Breast epithelium (tissue), 4 donors: ENCODE measurements at places on chromosomes 12 and 14. TPM values are rescaled to one million over a fixed set of nuclear protein-coding genes. Genes with fewer than 3 reads are reported as not detected.

GRCh38 chr12:46549527-46550265 lies 177.1 kb upstream of the SLC38A2 start:
- no peak overlapping the region for H3K4me3 ChIP-seq
- no peaks in the 10 kb centered on the region for H3K4me1 ChIP-seq
- no peak for DNase-seq
- no peaks in the 10 kb centered on the region for H3K36me3 ChIP-seq
- H3K27me3 ChIP-seq = no peaks in the 10 kb centered on the region
- no peak overlapping the region for H3K27ac ChIP-seq

GRCh38 chr12:50101663-50102062 lies 2.1 kb upstream of the GPD1 start:
- H3K4me3 ChIP-seq = no peak overlapping the region
- peaks cover 11% of the 10 kb centered on the region for H3K4me1 ChIP-seq
- H3K36me3 ChIP-seq = peaks cover 4% of the 10 kb centered on the region
- no peak for DNase-seq
- H3K27ac ChIP-seq = no peak overlapping the region

DNA sequence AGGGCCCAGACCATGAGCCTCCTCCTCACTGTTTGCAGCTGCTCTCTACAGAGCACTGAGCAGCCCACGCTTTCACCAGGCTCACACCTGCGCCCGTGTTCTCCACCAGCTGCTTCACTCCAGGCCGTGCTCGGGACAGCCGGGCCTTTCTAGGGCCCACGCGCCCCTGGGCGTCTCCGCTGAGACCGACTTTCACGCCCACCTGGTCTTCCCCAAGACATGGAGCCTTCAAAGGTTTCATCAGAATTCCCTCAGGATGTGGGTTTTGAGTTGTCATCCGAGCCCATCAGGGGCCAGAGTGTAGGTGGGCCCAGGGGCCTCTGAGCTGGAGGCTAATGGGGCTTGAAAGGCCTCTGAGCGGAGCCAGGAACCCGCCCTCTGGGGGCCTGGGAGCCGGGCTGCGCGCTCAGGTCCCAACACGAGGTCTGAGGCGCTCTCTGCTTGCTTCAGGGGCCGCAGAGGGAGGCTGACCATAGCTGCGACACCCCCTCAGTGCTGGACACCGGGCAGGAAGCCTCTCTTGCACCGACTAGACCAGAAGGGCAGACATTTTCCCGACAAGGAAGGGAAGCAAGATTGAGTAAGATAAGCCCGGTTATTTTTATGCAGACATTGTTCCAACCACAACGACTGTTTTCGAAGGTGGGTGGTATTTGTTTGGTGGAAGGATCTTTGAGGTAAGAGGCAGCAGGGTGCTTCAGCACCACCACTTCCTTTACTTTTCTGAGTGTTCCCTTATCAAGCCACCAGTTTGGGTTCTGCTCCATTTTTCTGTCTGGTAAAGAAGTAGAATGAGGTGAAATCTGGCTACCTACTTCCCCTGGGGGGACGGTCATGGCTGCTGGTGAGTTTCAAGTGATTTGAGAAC lies 125.0 kb upstream of the FUT8 start:
- H3K27ac ChIP-seq = no peak overlapping the region
- H3K36me3 ChIP-seq = no peaks in the 10 kb centered on the region
- H3K4me1 ChIP-seq = no peaks in the 10 kb centered on the region
- DNase-seq = no peak
- H3K27me3 ChIP-seq = no peaks in the 10 kb centered on the region
- no peak overlapping the region for H3K4me3 ChIP-seq

GRCh38 chr14:56608689-56609088 lies 29.1 kb downstream of the TMEM260 start:
- DNase-seq = no peak
- H3K4me1 ChIP-seq = no peaks in the 10 kb centered on the region
- H3K27ac ChIP-seq = no peak overlapping the region
- H3K36me3 ChIP-seq = peaks cover 4% of the 10 kb centered on the region
- no peaks in the 10 kb centered on the region for H3K27me3 ChIP-seq

- no peaks in the 10 kb centered on the region for H3K27me3 ChIP-seq
- H3K4me3 ChIP-seq = no peak overlapping the region
- H3K27ac ChIP-seq = no peak overlapping the region
- H3K4me1 ChIP-seq = peaks cover 6% of the 10 kb centered on the region
- DNase-seq = no peak
Observed at GRCh38 chr14:92325835-92326234, 2.9 kb downstream of the SLC24A4 start.

DNA sequence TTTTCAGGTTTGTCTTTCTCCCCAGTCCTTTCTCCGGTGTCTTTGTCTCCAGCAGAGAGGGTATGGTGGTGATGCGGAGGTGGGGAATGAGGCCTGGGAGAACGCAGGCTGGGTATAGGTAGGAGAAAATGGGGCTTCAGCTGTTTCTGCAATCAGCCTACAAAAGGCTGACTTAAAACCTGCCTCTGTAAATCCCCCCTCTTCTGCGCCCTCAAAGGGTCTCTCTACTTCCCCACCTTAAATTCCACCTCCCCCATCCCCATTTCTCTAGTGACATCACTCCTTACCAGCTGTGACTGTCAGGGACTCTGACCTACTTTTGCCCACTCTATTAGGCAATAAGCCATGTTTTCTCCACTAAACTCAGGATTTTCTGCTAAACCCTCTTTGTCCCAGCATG lies 8.1 kb upstream of the RIMKLB start:
- DNase-seq = no peak
- no peaks in the 10 kb centered on the region for H3K27me3 ChIP-seq
- peaks cover 10% of the 10 kb centered on the region for H3K4me1 ChIP-seq

GRCh38 chr12:109093022-109093918 lies at the start of gene ALKBH2:
ALKBH2 (minus strand) TSS chr12:109093472; CDS start chr12:109092786, 686 bp downstream.
- peak within 1 kb of the TSS; percentile 85 for H3K27ac ChIP-seq
- H3K4me3 ChIP-seq = peak within 1 kb of the TSS; percentile 72
- H3K27me3 ChIP-seq = no peaks in the 10 kb centered on the region
- H3K4me1 ChIP-seq = peaks cover 5% of the 10 kb centered on the region

DNA sequence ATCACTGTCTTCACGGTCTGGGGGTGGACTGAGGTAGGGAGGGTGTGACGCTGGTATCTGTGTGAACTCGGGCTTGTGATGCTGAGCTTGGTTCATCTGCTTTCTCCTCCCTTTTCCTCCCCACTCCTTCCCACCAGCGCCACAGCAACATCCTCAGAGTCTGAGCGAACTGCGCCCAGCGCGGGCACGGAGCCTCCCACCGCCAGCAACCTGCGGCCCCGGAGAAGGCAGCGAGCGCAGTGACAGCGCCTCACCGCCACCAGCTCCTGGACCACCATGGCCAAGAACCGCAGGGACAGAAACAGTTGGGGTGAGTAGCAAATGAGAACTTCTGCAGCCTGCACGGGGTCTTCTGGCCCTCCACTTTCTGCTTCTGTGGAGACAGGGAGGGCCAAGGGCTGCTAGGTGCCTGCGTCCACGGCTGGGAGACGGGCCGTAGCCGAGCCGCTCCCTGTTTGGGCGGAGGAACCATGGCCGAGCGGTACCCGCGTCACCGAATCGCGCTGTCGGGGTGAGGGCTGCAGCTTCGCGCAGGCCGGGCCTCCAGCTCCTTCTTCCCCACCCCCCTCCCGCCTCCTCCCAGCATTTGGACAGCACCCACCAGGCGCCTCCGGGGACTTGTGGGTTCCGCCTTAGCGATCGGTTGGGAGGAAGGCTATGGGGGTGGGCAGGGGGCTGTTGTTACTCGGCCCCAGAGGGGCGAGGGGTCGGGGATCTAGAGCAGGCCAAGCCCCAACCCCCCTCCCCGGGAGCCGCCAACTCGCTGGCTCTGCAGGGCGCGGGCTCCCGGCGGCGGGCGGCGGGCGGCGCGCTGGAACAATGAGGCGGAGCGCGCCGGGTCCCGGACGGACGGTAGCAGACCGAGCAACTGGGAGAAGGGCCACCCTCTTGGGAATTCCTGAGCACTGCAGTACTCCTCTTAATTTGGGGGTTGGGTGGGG lies at the start of gene ATL1:
Gene ATL1 (plus strand): TSS at position 156 of the 941 bp plus-strand sequence. CDS start 121 bp downstream, at position 277.
- H3K4me3 ChIP-seq = peak within 1 kb of the TSS; percentile 75
- no peaks in the 10 kb centered on the region for H3K27me3 ChIP-seq
- no peaks in the 10 kb centered on the region for H3K4me1 ChIP-seq
- peak; percentile 58 for DNase-seq
- no peaks in the 10 kb centered on the region for H3K36me3 ChIP-seq

GRCh38 chr12:12482150-12482761 lies 80.4 kb downstream of the DUSP16 start:
- H3K4me3 ChIP-seq = no peak overlapping the region
- no peaks in the 10 kb centered on the region for H3K4me1 ChIP-seq
- H3K36me3 ChIP-seq = peaks cover 5% of the 10 kb centered on the region
- H3K27me3 ChIP-seq = no peaks in the 10 kb centered on the region
- no peak for DNase-seq
- peak overlapping the region; percentile 30 for H3K27ac ChIP-seq

DNA sequence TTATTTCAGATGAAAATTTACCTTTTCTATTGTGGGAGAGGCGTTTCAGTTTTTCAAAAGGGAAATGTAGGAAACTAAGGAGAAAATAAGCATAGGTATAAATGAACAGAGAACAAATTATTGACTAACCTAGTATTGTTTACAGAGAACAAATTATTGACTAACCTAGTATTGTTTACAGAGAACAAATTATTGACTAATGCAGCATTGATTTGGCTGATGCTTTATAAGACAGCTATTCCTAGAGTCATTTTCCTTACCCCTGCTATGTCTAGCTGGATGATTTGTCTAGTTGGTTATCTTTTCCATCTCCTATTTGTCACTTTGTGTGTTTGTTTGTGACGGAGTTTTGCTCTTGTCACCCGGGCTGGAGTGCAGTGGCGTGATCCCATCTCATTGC lies 22.6 kb downstream of the TMPO start:
- no peaks in the 10 kb centered on the region for H3K4me1 ChIP-seq
- no peak for DNase-seq
- no peak overlapping the region for H3K4me3 ChIP-seq
- no peaks in the 10 kb centered on the region for H3K36me3 ChIP-seq

GRCh38 chr14:23750357-23750756 lies 114.2 kb downstream of the DHRS2 start:
- H3K27me3 ChIP-seq = no peaks in the 10 kb centered on the region
- no peak overlapping the region for H3K4me3 ChIP-seq
- no peak for DNase-seq
- H3K36me3 ChIP-seq = no peaks in the 10 kb centered on the region
- no peak overlapping the region for H3K27ac ChIP-seq

DNA sequence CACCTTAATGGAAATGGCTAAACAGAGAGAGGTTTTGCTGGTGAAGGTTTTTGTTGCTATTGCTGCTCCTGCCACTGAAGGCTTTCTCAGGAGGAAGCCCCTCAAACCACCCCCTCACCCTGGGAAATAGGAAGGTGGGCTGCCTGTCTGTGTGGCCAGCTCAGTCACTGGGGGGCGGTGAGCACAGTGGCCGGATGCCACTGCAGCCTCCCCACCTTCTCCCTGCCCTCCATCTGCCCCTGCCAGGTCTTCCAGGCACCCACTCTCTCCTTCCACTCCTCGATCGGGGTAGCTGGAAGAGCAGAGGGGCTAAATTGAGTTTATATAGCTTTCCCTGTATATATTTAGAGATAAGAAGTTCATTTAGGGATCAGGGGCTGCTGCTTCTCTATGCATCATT lies 80.8 kb downstream of the PAPOLA start:
- no peaks in the 10 kb centered on the region for H3K27me3 ChIP-seq
- no peaks in the 10 kb centered on the region for H3K4me1 ChIP-seq
- H3K27ac ChIP-seq = no peak overlapping the region
- H3K36me3 ChIP-seq = no peaks in the 10 kb centered on the region

Gene TPH2
- total RNA-seq = not detected

Gene FOXN4
- not detected for total RNA-seq

Gene STRN3
- total RNA-seq = 60.7 TPM

Gene SSPN
- 17.7 TPM for total RNA-seq

Gene FGF6
- total RNA-seq = not detected

Gene TMEM63C
- total RNA-seq = 0.16 TPM

Gene B4GALNT3
- total RNA-seq = 0.16 TPM

Gene KRT85
- not detected for total RNA-seq

Gene RASSF9
- 2.9 TPM for total RNA-seq
